Testis (tissue), 5 donors: ENCODE measurements at places on chromosomes 2 and 18.

- no peaks in the 10 kb centered on the region for H3K36me3 ChIP-seq
- DNase-seq = no peak
- no peaks in the 10 kb centered on the region for H3K4me1 ChIP-seq
- H3K27ac ChIP-seq = no peak overlapping the region
- no peak overlapping the region for H3K4me3 ChIP-seq
Observed at GRCh38 chr2:181614874-181615638, 41.8 kb downstream of the CERKL start.

DNA sequence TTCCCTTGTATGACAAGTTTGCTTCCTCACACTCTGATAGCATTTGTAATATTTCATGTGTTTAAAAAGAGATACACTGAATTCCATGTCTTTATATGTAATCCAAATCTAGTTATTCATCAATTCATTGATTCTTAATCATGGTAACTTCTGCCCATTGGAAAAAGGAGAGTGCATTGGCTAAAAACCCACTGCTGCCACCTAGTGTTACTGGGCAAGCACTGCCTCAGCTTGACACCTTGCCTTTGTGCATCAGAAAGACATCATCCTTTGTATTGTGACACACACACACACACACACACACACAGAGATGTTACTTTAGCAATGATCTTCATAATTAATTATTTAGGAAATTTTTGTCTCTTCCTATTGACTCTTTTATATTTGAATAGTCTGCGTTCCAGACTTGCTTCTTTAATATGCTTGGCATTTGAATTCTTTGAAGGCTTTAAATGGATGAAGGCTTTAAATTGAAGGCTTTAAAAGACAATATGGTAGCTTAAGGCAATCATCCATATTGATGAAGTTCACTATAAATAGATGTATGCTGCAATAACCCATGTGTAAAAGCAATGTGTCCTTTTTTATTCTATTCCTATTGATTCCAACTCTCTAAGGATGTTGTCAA is 414.2 kb upstream of the CHST9 start:
- no peak overlapping the region for H3K4me3 ChIP-seq
- H3K4me1 ChIP-seq = no peaks in the 10 kb centered on the region
- H3K27ac ChIP-seq = no peak overlapping the region

DNA sequence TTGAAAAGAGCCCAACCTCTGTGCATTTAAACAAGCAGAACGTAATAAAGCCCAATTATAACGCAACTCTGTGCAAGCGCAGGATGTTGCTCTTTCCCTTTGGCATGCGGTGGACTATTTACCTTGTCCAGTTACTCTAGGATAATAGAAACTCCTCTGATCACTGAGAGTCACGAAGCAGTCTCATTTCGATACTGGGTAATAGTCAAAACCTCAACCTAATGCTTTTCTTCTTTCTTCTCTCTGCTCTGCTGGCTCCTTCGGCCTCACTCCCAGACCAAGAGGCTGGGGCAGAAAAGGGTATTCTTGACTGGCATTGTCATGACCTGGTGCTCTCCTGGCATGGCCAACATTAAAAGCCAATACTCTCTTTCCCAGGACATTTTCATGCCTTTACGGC is 89.7 kb upstream of the GCFC2 start:
- no peak for DNase-seq
- H3K36me3 ChIP-seq = no peaks in the 10 kb centered on the region
- no peak overlapping the region for H3K4me3 ChIP-seq
- H3K27ac ChIP-seq = no peak overlapping the region
- no peaks in the 10 kb centered on the region for H3K27me3 ChIP-seq

DNA sequence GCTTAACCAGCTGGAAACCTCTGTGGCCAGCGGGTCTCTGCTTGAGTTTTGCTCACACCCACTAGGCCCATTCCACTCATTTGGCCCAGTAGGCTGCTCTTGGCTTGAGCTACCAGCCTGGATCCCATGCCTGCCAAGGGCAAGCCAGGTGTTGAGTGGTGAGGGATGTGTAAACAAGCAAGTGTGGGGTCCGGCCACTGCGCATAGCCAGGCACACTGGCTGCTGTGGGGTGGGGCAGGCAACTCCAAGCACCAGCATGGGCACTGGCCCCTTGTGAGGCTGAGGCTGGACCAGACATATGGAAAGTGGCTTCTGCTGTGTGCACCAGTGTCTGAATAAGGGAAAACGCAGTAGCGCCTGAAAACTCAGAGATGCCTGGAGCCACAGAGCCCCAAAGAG is 732.7 kb downstream of the NR4A2 start:
- no peak for DNase-seq
- no peaks in the 10 kb centered on the region for H3K36me3 ChIP-seq
- H3K4me3 ChIP-seq = no peak overlapping the region
- no peak overlapping the region for H3K27ac ChIP-seq
- H3K27me3 ChIP-seq = no peaks in the 10 kb centered on the region
- no peaks in the 10 kb centered on the region for H3K4me1 ChIP-seq

- H3K4me1 ChIP-seq = peaks cover 8% of the 10 kb centered on the region
- no peaks in the 10 kb centered on the region for H3K36me3 ChIP-seq
- H3K27me3 ChIP-seq = no peaks in the 10 kb centered on the region
- DNase-seq = peak; percentile 74
- H3K4me3 ChIP-seq = no peak overlapping the region
Observed at GRCh38 chr18:2325308-2325849, 245.9 kb downstream of the METTL4 start.

DNA sequence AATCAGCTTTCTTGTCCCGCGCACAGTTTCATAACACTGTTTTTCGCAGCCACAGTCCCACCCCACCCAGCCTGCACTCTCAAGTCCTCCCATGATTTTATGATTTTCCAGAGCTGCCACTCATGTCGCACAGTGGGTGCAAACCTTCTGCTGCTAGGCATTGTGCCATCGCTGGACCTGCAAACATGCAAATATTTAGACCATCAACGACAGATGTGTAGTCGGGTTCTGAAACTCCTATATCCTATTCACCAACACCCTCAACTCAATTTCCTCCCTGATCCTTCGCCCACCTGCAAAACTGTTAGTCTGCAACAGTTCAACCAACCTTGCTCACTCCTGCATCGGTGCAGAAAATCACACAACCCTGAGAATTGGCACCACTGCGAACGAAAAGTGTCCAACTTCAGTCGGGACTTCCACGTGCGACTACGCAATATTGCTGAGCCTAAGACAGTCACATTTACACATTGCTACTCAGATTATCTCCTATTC is 871 bp upstream of the ALS2 start:
- H3K27ac ChIP-seq = peak overlapping the region; percentile 77
- no peaks in the 10 kb centered on the region for H3K36me3 ChIP-seq
- H3K4me3 ChIP-seq = peak overlapping the region; percentile 81
- peak; percentile 34 for DNase-seq
- peaks cover 10% of the 10 kb centered on the region for H3K4me1 ChIP-seq

GRCh38 chr2:120315367-120316033 is 30.4 kb upstream of the INHBB start:
- H3K36me3 ChIP-seq = no peaks in the 10 kb centered on the region
- peaks cover 16% of the 10 kb centered on the region for H3K4me1 ChIP-seq
- H3K27ac ChIP-seq = no peak overlapping the region
- DNase-seq = no peak
- H3K4me3 ChIP-seq = no peak overlapping the region

DNA sequence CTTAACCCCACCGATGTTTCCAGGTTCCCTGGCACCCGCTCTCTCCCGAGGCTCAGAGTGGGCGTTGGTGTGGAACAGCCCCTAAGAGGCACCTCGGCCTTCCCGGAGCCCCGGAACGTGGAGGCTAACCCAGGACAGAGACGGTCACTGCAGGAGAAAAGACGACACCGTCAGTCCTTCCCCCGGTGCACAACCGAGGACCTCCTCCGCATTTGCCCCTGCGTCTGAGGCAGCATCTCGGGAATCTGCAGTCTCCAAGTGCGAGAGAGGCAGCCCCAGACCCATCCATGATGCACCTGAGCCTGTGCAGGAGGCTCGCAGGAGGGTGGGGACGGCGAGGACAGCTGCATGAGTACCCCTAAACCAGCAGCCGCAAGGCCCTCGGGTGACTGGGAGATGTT is 204.9 kb upstream of the SALL3 start:
- H3K36me3 ChIP-seq = no peaks in the 10 kb centered on the region
- DNase-seq = peak; percentile 1
- no peaks in the 10 kb centered on the region for H3K4me1 ChIP-seq

GRCh38 chr2:122993592-122993991 is 1031.5 kb upstream of the CNTNAP5 start:
- no peak overlapping the region for H3K27ac ChIP-seq
- no peak overlapping the region for H3K4me3 ChIP-seq
- peaks cover 2% of the 10 kb centered on the region for H3K36me3 ChIP-seq
- no peaks in the 10 kb centered on the region for H3K27me3 ChIP-seq
- no peak for DNase-seq
- H3K4me1 ChIP-seq = no peaks in the 10 kb centered on the region

- H3K27ac ChIP-seq = no peak overlapping the region
- H3K4me1 ChIP-seq = no peaks in the 10 kb centered on the region
Observed at GRCh38 chr2:227653419-227653818, 13.2 kb upstream of the SCYGR5 start.

DNA sequence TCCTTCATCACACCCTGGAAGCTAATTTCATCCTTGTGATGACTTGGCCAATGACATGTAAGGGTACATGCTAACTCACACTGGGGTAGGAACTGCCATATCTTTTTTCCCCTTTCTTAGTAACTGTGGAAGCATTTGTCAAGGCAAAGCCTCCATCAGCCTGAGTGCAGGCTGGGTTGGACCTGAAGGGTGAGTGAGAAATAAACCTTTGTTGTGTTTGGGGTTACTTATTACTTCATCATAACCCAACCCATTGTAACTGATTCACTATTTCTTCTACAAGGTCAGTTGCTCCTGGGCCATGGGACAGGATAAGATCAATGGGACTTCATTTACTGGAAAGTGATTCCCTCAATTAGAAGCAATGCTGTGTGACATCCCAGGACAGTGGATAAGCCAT is 108.4 kb downstream of the COL6A3 start:
- no peak overlapping the region for H3K27ac ChIP-seq
- peaks cover 6% of the 10 kb centered on the region for H3K4me1 ChIP-seq
- no peak for DNase-seq
- no peaks in the 10 kb centered on the region for H3K36me3 ChIP-seq
- no peaks in the 10 kb centered on the region for H3K27me3 ChIP-seq
- H3K4me3 ChIP-seq = no peak overlapping the region

DNA sequence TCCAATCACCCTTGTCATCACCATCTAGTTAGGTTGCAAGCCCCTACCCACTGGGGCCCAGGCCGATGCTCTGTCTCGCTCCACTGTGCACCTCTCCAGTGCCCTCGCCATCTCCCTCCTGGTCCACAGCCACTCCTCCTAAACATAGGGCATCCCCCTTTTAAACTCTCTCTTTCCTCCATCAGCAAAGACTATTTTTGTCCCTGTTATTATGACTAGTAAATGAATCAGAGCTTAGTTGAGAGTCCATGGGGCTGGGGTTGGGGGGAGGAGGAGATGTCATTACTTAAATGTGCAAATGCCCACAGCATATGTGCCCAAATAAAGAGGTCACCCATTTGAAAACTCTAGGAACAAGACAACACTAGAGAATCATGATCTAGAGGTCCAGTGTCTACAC is 167.4 kb downstream of the TRABD2A start:
- no peak overlapping the region for H3K4me3 ChIP-seq
- no peaks in the 10 kb centered on the region for H3K27me3 ChIP-seq
- H3K36me3 ChIP-seq = no peaks in the 10 kb centered on the region
- H3K27ac ChIP-seq = no peak overlapping the region
- DNase-seq = no peak

DNA sequence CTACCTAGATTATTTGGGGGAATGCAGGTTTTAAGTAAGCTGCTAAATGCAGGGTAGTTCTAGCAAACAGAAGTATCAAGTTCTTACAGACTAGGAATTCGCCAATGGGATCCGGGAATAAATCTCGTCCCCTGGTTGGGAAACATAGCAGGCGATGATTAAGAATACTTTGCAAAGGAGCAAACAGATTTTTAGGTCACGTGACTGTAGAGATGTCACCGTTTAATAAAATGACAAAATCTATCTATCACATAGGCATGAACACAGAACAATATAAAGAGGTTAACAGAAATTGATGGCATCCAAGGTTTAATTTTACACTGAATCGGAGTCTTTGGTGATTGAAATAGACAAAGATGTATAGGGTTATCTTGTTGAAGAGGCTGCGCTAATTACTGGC is 664.1 kb downstream of the BCL11A start:
- H3K4me3 ChIP-seq = no peak overlapping the region
- H3K36me3 ChIP-seq = no peaks in the 10 kb centered on the region
- DNase-seq = no peak
- no peak overlapping the region for H3K27ac ChIP-seq
- no peaks in the 10 kb centered on the region for H3K27me3 ChIP-seq
- H3K4me1 ChIP-seq = no peaks in the 10 kb centered on the region

GRCh38 chr18:59833785-59834184 is 66.0 kb upstream of the PMAIP1 start:
- H3K4me3 ChIP-seq = no peak overlapping the region
- H3K36me3 ChIP-seq = no peaks in the 10 kb centered on the region
- H3K27me3 ChIP-seq = no peaks in the 10 kb centered on the region
- DNase-seq = no peak
- H3K27ac ChIP-seq = no peak overlapping the region

DNA sequence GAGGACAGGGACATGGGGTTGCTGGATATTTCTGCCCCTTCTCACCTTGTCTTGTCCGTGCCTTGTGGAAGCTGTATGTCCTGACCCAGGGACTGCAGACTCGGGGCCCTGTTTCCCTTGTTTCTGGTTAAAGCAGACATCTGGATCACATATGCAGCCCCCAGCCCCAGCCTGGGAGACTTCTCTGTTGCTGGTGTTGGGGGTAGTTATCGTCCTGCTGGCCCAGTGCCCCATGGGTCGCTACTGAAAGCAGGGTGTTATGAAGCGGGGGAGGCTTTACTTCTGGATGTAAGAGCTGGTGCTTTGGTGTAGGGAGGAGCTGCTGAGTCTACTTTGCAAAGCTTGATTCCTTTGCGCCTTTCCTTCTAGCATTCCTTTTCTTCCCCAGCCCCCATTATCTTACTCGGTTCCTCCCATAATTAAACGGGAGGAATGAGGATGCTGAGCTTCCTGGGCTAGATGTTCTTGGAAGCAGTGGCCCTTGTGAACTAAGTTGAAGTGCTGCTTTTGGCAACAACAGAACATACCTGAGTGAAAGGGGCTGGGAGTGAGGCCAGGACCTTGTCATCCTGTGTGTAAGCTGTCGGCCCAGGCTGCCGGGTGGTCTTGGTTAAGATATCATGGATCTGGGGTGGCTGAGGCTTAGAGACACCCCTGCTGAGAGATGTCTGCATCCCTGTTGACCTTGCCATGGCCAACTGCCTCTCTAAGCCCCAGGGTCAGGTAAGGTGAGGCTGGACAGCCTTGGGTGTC is 3.4 kb downstream of the TET3 start:
- H3K27me3 ChIP-seq = no peaks in the 10 kb centered on the region
- H3K4me3 ChIP-seq = no peak overlapping the region
- H3K36me3 ChIP-seq = no peaks in the 10 kb centered on the region

DNA sequence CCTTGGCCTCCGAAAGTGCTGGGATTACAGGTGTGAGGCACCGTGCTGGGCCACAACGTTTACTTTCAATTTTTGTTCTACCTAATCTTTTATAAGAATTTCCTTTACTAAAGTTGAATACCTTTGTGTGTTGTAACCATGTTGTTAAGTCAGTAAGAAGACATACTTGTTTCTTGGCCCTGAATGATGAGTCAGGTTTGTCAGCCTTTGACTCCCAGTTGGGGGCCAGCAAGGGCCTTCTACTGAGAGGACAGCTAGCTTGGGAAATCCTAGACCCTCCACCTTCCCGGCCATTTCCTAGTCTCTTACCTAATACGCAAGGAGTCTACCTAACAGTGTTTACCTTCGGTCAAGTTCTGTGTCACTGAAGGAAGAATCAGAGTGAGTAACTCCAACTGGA is 22.7 kb downstream of the MTHFD2 start:
- no peak for DNase-seq
- no peak overlapping the region for H3K4me3 ChIP-seq
- H3K27ac ChIP-seq = no peak overlapping the region
- no peaks in the 10 kb centered on the region for H3K27me3 ChIP-seq
- H3K36me3 ChIP-seq = no peaks in the 10 kb centered on the region
